Thymus (tissue), 14 donors: ENCODE measurements at places on chromosomes 11 and 22.

DNA sequence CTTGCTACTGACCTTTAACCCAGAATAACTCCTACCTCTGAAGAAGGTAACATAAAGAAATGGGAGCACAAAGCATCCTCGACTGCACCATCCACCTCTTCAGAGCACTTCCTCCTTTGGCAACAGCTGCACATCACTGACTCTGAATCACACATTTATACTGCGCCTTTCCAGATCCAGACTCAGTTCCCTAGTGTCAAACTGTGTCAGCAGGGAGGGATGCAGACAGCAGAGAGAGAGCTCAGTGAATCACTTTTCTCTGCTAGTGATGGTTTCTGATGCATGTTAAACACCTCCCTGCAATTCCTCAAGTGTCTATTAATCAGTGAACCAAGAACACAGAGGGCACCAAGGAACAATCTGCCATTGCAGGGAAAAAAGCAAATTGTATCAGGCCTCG is 118.9 kb downstream of the PLEKHA7 start:
- DNase-seq = no peak

DNA sequence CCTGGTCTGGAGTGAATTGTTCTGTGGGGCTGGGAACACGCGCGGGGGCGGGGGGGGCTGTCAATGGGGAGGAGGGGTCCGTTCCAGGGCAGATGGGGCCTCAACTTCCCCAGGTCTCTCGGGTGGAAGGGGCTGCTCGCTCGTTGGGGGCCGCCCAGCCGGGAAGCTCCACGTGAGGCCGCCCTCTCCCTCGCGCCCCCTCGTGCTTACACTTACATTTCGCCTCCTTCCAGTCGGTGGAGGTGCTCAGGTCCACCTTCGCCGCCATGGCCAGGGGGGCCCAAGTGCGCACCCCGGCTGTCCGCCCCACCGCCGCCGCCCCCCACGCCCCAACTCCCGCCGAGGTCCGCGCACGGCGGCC is 452 bp downstream of the MACROD1 start:
- peak; percentile 40 for DNase-seq

DNA sequence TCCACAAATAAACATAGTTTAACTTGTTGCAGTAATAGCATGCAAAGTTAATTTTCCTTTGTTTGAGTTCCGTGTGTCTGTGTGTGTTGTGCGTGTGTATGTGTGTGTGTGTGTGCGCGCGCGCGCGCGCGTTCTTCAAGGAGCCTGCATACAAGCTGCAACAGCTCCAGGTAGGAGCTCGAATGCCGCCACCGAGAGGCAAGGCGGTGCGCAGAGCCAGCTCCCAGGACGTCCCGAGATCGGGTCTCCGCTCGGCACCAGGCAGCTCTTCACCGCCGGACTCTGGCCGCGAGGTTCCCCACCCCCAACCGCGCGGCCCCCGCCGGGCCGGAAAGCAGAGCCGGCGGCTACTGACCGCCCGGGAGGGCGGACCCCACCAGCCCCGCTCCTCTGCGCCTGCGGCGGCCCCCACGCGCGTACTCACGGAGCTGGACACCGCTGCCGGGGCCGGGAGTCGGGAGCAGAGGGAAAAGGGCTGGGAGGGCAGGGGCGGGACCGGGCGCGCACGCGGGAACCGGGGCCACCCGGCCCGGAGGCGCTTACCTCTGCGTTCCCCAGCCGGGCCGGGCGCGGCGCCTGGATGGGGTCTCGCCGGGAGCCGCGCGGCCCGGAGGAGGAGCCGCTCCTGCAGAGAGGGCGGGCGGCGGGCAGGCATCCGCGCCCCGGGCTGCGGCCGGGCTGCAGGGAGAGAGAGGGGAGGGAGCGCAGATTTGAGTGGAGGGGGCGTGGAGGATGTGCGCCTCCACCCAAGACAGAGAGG is 40.4 kb upstream of the AKIP1 start:
- DNase-seq = no peak

DNA sequence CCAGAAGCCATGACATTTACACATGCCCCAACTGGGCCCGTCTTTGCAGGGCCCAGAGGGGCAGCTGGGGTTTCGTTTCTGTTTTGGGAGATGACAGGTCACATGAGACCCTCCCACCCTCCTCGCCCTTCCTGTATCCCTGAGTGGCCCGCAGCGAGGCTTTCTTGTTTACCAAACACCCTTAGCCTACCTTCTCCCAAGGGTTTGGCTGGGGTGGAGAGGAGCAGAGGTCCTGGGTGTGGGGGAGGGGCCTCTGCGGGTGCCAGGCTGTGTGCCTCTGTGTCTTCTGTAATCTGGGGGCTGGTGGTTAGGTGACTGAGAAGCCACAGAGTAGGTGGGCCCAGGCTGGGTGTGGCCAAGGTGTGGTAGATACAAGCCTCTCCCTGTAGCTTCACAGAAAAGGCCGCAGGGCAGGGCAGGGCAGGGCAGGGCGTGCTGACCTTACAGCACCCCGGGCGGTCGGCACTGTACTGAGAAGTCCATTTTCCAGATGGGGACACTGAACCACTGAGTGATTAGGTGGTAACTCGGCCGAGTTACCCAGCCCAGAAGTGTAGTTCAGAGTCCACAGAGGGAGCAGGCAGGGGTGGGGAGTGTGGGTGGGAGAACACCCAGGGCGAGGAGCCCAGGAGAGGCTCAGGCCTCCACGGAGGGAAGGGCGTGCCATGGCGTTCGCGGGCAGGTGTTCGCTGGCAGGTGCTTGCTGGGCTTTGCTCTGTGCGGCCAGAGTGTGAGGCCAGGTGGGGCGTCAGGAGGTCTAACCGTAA is 8.7 kb downstream of the PRR5 start:
- DNase-seq = peak; percentile 43

GRCh38 chr11:96781082-96781481 is 391.3 kb downstream of the JRKL start:
- no peak for DNase-seq

- no peak for DNase-seq
Observed at GRCh38 chr11:27111896-27112295, 71.3 kb downstream of the BBOX1 start.

DNA sequence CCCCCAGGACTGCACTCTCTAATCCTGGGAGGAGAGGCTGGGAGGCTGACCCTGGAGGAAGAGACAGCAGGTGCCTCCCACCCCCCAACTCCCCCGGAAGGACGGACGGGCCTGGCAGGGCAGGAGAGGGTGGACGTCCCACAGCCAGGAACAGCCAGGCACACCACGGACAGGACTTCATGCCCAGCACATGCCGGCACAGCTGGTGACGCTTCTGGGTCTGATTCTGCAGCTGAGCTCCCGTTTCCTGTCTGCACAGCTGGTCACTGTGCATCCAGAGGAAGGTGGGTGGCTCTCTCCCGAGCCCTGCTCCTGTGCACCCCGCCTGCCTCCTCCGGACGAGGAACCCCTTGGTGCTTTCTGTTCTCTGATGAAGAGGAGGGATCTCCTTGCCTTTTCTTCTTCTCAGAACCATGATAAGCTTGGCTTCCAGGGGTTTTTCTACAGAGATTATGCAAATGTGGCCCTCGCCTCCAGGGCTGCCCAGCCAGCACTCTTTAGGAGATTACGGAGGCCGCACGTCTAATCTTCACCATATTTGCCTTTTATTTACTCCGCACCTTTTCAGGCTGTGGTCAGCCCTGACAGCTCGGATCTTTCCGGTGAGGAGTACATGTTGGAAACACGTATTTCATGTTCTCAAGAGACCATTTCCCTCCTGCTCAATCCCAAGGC is 1295.8 kb downstream of the BRD1 start:
- DNase-seq = no peak

DNA sequence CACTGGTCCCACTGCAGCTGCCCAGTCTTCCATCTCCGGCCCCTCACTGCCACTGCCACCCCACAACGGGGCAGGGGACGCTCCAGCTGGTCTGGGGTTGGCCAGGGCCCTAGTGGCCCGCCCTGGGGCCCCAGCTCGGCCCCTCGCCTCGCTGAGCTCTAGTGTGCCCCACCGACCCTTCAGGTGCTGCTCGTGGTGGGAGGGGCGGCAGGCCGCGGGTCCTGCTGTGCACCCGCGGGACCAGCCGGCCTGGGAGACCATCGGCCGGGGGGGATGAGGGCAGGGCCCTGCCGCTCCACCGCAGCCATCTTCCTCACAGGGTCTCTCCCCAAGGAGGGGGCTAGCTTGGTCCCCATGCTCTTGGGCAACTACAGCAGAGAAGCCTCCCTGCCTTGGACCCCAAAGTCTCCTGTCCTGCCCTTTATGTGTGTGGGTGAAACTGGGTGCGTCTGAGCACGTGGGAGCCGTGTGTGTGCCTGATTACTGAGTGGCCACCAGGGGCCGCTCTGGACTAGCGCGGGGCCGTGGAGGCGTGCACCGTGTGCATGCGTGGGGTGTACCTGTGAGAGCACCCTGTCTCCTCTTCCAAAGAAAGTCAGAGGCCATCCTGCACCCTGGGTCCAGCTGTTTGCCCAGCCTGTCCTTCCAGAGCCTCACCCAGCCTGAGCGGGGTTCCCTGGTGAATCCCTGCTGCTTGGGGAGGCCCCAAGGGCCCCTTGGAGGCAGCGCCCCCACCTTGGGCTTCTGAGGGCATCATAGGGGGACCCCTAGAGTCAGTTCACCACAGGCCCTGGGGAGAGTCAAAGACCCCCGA is 6.0 kb upstream of the ACR start:
- DNase-seq = no peak

- DNase-seq = no peak
Observed at GRCh38 chr11:86592047-86592591, 80.3 kb downstream of the ME3 start.

GRCh38 chr11:92711926-92712325 is 257.5 kb upstream of the MTNR1B start:
- no peak for DNase-seq

GRCh38 chr11:117189941-117190544 is 9.1 kb upstream of the TAGLN start:
- DNase-seq = no peak

- no peak for DNase-seq
Observed at GRCh38 chr11:116927163-116927974, 89.9 kb upstream of the APOA1 start.
